ENCODE measurements at places on chromosomes 4 and X.

DNA sequence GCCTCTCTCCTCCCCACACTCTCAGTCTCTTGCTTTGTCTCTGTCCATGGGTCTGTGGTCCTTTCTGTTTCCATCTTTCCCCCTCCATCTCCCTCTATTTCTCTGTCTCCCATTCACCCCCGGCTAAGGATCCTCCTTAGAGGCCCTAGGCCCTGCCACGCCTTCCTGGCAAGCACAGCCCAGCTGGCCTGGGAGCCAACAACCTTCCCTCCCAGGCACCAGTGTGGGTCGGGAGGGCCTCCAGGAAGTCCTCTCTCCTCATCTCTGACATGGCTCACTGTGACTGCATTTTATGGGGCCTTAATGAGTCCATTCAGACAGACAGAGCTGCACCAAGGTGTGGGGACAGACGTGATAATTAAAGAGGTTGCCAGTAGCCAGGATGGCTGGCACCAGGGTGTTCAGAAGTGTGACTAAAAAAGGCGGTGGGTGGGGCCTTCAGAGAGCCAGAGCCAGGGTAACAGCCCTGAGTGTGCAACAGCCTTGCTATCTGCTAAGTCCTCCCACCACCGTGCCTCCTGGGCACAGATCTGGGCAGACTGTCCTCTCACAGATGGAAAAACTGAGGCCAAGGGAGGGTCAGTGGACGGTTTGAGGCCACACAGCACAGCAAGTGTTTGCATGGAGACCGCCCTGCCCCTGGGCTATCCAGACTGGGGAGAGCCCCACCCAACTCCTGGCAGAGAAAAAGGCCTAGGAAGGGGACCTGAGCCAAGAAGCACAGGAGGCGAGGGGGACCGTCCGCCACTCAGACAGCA, 31.5 kb downstream of the BLOC1S4 start:
- DNase-seq = no peak

GRCh38 chr4:48025005-48025404, 8.4 kb downstream of the NIPAL1 start:
- no peak for DNase-seq

- DNase-seq = no peak
These were observed 10.5 kb downstream of the ANXA5 start for GRCh38 chr4:121686255-121686654.

DNA sequence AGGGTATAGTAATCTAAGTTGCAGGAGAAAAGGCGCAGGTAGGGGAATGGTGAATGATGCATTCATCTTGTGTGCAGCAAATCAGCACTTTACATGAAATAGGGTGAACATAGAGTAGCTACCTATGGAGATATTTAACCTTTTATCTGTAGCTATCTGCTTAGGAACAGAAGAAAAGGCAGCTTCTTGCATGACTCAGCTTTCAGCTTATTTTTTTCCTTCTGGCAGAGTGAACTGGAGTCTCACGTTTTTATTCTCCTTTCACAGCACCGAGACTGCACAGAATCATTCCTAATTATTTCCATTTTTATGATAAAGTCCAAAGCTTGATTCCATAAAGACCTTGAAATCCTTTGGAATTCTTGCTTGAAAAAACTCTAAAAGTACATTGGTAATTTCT, 4.8 kb upstream of the SCOC start:
- no peak for DNase-seq

GRCh38 chr4:24837336-24837735, 42.0 kb downstream of the SOD3 start:
- no peak for DNase-seq

GRCh38 chr4:151990201-151990600, 229.4 kb upstream of the GATB start:
- no peak for DNase-seq

DNA sequence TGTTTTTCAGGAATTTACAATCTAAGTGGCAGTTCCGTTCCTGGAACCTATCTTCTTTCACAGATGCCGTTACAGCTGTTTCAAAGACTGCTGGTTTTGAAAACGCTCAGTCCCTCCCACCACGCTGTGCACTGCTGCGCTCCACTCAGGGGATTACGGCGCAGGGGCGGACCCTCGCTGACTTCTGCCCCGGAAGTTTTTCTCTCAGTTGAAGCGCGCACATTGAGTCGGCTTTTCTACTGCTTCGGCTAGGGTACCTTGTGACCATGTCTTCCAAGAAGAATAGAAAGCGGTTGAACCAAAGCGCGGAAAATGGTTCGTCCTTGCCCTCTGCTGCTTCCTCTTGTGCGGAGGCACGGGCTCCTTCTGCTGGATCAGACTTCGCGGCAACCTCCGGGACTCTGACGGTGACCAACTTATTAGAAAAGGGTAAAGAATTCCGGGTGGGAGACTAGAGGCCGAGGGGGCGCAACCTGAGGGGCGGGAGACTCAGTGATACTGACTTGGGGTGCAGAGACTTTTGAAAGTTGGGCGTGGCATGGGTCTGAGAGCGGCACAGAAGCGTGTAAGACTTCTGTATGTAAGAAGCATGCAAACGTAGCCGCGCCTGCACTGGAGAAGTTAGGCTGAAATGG, 597 bp upstream of the NUDT6 start:
- DNase-seq = peak; percentile 71

- DNase-seq = no peak
These were observed 164.8 kb upstream of the PGRMC2 start for GRCh38 chr4:128452415-128452814.

DNA sequence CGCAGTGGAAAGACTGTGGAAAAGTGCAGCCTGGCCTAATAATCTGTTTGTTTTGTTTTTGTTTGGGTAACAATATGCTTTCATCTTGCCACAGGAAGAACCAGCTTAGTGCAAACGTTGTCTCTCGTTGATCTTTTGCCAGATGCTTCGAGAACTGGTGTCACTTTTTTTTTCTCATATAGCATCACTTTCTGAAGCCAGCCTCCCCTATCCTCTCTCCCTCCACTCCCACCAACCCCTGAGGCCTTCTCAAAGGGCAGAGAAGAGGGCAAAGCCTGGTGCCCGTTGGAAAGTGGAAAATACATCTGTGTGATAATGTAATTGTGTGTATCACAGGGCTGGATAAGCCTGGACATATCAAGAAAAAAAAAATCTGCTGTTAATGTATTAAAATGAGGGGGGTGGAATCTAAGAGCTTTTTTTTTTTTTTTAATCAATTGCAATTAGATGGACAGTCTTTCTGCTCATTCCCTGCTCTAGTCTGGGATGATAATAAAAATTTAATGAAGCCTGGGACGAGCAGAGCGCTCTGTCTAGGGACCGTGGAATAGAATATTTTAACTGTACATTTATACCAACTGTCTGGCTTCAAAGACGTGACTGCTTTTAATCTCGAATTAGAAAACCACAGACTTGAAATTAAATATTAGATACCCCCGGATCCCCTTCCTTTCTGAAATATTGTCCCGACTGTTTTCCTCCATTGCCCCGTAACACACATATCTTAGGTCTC, 8.1 kb downstream of the POU4F2 start:
- DNase-seq = no peak

GRCh38 chr4:24889991-24890390, 22.9 kb downstream of the CCDC149 start:
- DNase-seq = no peak

GRCh38 chrX:70338290-70338689, 48.4 kb downstream of the KIF4A start:
- no peak for DNase-seq

GRCh38 chr4:96390404-96390803, 550.5 kb downstream of the PDHA2 start:
- no peak for DNase-seq

DNA sequence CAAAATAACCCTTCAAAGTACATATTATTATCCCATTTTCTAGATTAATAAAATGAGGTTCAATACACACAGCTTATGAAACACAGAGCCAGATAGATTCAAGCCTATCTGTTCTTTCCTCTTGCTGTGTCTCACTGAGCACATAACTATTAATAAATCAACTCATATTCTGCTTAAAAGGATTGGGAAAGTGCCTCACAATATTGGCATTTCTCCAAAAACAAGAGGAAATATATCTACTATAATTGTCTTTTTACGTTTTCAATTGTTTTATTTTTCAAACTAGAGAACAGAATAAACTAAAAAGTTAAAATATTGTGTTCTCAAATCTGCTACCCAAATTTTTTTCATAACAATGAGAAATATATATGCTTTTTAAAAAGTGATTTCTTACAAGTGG, 15.8 kb downstream of the DCHS2 start:
- no peak for DNase-seq

DNA sequence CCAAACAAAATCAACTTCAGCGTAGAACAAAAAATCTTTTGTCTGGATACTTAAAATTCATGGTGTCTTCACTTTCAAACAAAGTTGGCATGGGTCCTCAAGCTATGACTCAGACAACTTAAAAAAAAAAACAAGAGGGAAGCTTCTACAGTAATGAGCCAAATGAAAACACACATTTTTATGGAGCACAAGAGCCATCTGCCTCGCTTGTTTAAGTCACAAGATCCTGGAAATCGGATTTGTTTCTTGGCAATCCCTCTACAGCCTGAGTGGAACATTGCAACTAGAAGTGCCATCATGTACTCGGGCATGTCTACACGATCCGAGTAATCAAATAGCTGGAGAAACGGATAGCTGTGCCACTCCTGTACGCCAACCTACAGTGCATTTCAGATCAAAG, 22.6 kb downstream of the LAMP2 start:
- DNase-seq = no peak

DNA sequence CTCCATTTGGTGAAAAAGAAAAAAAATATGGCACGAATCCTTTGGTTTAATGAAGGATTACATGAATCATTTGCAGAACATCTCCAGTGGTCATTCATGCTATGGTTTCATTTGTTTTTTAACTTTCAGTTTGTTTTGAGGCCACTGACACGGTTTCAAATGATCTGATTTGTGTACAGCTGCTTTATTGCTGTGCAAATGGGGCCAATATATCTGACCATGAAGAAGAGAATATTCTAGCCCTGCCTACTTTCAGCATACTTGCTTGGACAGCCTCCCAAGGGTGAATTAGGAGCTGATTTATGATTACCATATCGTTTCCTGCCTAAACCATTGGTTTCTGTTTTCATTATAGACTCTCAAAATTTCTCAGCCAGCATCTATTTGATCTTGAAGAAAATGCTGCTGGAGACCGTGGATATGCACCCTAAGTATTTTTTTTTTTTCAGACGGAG, 30.7 kb downstream of the SPARCL1 start:
- DNase-seq = no peak

GRCh38 chr4:144562019-144562705, 83.8 kb upstream of the HHIP start:
- no peak for DNase-seq

GRCh38 chrX:22122510-22122909, 90.4 kb downstream of the PHEX start:
- no peak for DNase-seq

- no peak for DNase-seq
These were observed 8.8 kb downstream of the PPM1K start for GRCh38 chr4:88275516-88275915.

DNA sequence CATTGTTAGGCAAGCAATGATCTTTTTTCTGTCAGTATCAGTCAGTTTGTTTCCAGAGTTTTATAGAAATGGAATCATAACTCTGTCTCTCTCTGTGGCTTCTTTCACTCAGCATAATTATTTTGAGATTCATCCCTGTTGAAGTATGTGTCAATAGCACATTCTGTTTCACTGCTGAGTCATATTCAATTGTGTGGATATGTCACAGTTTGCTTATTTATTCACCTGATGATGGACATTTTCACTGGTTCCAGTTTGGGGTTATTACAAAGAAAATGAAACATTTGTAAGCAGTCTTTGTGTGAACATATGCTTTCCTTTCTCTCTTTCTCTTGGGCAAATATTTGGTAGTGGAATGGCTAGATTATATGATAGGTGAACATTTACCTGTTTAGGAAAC, 10.2 kb upstream of the ZNF718 start:
- DNase-seq = no peak

GRCh38 chrX:133544778-133545177, 129.5 kb upstream of the GPC4 start:
- DNase-seq = no peak

DNA sequence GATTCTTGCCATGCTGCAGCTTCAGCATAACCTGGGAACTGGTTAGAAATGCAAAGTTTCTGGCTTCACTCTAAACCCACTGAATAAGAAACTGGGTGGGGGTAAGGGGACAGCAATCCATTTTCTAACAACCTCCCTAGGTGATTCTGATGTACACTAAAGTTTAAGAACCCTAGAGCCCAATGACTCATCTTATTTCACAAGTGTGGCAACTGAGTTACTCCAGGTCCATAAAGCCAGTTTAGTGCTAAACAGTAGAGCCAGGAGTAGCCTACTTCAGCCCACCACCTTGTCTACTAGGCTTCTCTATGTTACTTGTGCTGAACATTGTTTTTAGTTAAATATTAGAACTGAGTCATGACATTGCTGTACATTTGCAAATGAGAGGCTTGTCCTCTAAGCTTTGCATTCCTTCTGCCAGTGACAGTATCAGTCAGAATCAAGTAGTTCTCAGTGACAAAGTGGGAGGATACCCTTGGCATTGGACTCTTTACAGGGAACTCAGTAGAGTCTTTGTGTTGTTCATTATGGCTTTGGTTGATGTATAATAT, 518.0 kb downstream of the RPA4 start:
- no peak for DNase-seq

GRCh38 chrX:149036086-149036485, 469.0 kb downstream of the IDS start:
- DNase-seq = no peak

DNA sequence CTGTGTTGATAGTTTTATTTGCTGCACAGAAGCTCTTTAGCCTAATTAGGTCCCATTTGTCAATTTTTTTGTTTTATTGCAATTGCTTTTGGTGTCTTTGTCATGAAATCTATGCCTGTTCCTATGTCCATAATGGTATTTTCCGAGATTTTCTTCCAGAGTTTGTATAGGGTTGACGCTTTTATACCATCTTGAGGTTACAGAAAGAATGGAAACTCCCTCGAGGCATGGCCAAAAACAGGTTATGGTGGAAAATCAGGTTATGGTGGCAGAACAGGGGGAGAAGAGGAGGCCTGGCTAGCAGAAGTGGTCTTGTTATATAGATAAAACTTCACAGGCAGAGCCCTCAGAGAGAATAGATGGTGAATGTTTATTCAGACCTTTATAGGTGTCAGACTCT, 21.6 kb downstream of the OPHN1 start:
- DNase-seq = no peak

- no peak for DNase-seq
These were observed 761 bp upstream of the FRYL start for GRCh38 chr4:48780865-48781214.

GRCh38 chrX:55796496-55796895, 78.9 kb downstream of the RRAGB start:
- DNase-seq = no peak

- DNase-seq = no peak
These were observed 20.5 kb downstream of the PDLIM5 start for GRCh38 chr4:94472056-94472826.

DNA sequence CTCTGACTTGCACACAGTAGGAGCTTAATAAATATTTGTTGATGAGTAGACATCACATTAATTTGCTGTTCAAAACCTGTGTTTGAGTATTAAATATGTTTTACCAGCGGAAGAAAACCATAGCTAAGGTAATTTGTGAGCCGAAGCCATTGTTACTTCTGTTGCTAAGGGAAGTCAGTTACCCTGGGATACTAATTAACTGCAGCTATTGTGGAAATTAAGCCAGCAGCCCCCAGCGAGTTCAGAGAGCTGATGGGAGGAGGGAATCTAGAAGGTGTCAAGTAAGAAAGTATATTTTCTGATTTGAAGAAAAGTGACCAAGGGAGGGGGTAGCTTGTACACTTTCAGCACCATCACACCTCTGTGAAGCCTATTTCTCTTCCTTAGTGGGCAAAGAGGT, 76.7 kb upstream of the IGSF1 start:
- DNase-seq = no peak

All from stimulated activated CD8-positive, alpha-beta memory T cell treated with anti-CD3 and anti-CD28 coated beads, Interleukin-4, amount 100 ng/mL, for 4 hours (primary cell).